ENCODE measurements at places on chromosomes 6 and 20.
A peak's percentile ranks its signal among the peaks of the same experiment; 100 is the strongest.

DNA sequence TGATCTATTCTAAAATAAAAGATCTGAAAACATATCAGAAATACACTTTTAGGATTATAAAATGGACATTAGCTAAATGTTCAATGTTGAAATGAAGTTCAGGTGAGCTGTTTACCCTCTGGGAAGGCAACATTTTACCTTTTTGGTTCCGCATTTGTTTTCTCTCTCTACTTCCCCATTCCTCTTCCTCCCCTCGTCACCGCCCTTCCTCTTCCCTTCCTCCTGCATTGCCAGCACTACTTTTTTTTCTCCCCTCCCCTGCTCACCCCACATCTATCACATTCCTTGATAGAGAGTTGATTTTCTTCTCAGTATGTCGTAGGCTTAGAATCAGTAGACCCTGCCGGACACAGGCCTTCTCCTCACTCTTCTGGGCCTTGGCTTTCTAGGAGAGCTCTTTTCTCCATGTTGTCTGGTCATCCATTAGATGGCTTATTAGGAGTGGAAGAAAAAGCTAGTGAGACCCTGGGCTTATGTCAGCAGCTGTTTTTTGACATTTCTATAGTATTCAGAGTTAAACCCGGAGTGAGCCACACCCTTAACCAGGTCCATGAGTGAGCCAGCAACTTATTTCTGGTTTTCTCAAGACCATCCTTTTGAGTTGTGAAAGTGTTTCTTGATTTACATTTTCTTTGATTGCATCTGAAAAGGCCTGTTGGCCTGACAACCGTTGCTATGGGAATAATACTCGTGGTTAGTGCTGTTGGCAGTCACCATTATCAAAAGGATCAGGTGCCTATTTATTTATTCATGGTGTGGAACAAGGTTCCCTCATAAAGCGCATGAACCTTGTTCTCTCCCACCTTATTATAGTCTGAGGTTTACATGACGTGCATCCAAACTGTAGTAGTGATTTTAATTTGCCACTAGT, 90.9 kb downstream of the DTD1 start:
- no peak for DNase-seq

- no peak for DNase-seq
Measured at GRCh38 chr6:38004908-38005307, 185.4 kb downstream of the ZFAND3 start.

DNA sequence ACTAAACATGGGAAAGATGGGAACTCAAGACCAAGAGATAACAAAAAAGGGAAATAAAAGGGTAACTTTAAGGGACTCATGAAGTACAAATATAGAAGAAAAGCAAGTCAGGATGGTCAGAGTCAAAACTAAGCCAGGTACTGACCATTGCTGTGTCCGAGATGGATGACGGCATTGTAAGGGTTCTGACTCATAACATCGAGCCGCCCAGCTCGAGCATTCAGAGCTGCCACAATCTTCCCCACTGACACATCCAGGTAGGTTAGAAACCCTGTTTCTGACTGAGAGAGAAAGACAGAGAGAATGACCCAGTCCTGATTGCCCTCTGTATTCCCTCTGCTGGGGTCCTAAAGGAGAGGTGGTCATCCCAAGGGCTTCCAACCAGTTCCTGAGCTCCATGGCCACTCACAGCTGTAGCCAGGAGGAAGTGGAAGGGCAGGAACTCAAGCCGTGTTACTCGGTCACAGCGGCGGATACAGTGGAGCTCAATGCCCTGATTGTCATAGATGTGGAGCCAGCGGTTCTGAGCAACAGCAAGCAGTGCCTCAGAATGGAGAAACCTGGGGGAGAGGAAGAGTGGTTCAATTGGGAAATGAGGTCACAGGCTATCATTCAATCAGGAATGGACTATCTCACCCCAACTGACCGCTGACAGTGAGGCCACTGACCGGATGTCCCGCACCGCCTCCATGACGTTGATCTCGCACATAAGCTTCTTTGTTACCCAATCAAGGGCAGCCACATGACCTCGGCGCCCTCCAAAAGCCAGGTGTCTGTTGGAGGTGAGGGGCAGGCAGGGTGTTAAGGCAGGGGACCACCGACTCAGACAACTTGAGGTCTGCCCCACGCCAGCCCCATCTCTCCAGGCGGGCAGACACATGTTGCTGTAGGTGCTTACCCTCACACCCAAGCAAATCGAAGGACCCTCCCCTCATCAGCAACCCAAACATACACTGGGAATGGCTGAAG, 1.8 kb downstream of the WDR46 start:
- DNase-seq = no peak

GRCh38 chr20:23371496-23371895, 9.5 kb downstream of the GZF1 start:
- no peak for DNase-seq

DNA sequence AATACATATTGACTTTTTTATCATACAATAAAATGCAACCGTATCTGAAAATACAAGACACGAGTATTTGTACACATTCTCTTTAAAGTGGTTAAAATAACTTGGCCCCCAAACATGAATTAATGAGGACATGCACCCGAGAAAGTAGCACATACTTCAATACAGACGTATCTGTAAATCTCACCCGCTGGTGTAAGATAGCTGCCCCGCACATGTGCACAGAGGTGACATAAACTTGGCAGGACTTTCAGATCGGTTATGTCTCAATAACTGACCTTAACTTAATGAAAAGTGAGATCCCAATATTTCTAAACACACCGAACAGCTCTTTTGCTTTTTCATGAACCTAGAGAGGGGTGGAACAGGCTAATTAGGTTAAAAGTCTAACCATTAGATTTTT, 91.5 kb upstream of the RPS6KA2 start:
- no peak for DNase-seq

- DNase-seq = peak; percentile 32
Measured at GRCh38 chr6:42390228-42390934, 61.3 kb downstream of the TRERF1 start.

GRCh38 chr6:67009818-67010217, 1302.8 kb upstream of the EYS start:
- no peak for DNase-seq

- DNase-seq = no peak
Measured at GRCh38 chr6:33451606-33452005, 2.8 kb upstream of the ZBTB9 start.

All from GM20000 (cell line).